NCI-H345 (cell line): ENCODE measurements at places on chromosomes 11 and 22.

DNA sequence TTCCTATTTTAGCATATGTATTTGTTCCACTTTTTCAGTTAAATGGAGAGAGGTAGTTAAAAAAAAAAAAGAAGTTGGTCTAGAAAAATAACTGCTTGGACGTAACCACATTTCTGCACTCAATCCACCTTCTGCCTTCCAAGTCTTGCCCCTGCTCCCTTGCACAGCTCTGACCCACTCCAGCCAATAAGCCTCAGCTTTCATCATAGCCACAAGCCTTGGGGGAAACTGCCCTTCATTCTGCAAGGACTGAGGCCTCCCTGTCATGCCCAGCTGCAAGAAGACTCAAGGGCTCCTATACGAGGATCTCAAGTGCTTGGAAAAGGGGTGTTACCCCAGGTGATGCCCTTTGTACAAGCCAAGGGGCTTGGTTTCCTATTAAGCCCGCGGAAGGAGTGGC, 36.0 kb upstream of the OAF start:
- no peak for DNase-seq

DNA sequence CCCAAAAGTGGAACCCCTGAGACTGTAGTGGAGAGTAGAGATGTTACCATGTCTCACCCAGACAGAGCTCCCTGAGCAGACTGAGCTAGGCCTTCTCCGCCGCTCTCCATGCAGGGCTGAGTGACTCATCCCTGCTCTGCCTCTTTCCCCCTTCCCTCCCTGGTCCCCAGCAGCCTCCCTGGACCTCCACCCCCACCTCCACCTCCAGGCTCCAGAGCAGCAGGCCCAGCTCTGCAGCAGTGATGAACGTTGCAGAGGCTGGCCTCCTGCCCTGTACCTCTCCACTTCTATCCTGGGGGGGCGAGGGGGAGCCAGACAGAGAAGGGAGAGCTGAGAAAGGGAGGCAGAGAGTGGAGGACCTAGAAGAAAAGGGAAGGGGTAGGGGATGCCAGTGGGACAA, 19.3 kb upstream of the ARAP1 start:
- no peak for DNase-seq

GRCh38 chr11:22666688-22667439, 453 bp downstream of the GAS2 start:
- DNase-seq: peak; percentile 40

- DNase-seq: no peak
Observed at GRCh38 chr11:71397961-71398360, 50.2 kb downstream of the DHCR7 start.

DNA sequence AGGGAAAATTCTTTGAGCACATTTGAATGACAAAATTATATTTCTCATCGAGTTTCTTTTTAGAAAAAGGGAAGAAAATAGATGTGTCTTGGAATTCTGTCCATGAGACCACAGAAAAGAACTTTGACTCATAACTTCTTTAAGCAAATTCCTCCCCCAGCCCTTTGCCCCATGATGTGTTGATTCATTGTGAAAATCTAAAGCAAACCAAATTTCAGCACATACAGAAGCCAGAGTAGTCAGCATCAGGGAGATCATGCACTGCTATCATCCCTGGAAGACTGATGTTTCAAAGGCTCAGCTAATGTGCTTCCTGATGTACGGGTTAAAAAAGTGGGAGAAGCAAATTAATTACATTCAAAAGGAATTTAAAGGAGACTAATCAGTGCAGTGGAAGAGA, 159.7 kb downstream of the FAT3 start:
- no peak for DNase-seq

GRCh38 chr11:83475760-83476159, 189.6 kb upstream of the CCDC90B start:
- DNase-seq: no peak

DNA sequence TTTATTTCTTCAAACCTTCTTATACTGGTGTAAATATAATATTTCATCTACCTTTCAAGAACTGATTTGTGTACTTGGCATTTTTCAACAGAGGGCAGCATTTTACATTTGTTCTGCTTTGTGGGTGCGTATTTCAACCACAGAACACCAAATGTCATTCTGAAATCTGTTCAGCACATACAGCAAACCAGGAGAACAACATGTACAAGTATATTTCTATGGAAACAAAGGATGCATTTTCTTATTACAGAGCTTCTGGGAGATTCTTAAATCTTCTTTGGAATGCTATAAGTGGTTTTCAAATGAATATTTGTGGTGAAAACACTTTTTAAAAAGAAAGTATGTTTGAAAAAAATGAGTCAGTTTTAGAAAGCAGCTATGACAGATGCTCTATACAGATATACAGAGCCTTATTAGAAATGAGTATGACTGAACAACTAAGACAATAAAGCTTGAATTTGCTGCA, 946.0 kb downstream of the FAM181B start:
- no peak for DNase-seq

- no peak for DNase-seq
Observed at GRCh38 chr22:44795701-44796630, 43.6 kb downstream of the ARHGAP8 start.

DNA sequence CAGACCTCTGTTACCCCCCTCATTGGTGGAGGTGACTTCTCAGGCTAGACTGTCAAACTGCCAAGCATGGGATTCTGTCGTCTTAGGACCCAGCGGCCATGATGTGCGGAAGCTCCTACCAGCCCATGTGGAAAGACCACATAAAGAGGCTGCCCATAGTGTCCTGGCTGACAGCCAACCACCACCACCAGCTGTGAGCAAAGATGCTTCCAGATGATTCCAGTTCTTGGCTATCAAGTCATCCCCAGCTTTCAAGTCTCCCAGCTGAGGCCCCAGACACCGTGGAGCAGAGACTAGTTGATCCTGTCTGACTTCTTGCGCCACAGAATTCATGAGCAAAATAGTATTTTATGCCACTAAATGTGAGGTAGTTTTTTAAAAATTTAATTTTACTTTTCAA, 32.9 kb downstream of the SCUBE1 start:
- peak; percentile 9 for DNase-seq

- DNase-seq: no peak
Observed at GRCh38 chr22:17476838-17477237, 86.5 kb upstream of the SLC25A18 start.

- DNase-seq: peak; percentile 43
Observed at GRCh38 chr11:109123816-109124787, 297.9 kb upstream of the C11orf87 start.

DNA sequence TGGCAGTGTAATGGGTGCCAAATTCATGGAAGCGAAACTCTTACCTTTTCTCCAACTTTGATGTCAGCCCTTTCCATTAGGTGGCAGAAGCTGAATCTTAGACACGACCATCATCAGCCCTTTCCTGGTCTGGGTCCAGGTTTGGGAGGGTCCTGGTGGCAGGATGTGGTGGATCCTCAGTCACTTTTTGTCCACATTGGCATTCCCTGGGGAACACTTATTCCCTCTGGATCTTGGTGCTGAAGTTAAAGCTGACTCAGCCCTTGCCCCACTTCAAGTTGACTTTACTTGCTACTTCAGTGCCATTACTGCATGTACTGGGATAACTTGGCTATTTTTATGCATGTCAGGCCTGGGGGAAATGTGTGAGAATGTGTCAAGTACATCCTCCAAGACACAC, 16.6 kb upstream of the NTM start:
- DNase-seq: no peak

GRCh38 chr11:70736937-70737640, 338.8 kb downstream of the CTTN start:
- DNase-seq: no peak

GRCh38 chr11:115168229-115168671, 336.0 kb downstream of the CADM1 start:
- peak; percentile 29 for DNase-seq

DNA sequence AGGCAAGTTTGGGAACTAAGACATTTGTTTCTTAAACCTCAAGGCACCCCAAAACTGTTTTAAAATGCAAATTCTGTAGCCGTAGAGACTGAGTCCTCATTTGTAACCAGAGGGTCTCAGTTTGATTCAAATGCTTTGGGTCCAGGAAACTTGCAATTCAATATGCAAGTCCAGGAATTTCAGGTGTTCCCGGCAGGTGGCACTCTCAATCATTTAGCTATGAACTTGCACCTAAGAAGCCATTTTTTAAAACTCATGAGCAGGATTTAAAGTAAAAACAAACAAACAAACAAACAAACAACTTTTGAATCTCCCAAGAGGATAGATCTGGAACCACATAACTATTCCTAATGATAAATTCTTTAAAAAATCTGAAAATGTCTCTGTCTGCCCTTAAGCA, 8.7 kb upstream of the ABTB2 start:
- peak; percentile 3 for DNase-seq

- DNase-seq: no peak
Observed at GRCh38 chr11:34260072-34260575, 97.7 kb downstream of the ABTB2 start.

- no peak for DNase-seq
Observed at GRCh38 chr11:69541001-69541285, 59.5 kb downstream of the LINC01488 start.

DNA sequence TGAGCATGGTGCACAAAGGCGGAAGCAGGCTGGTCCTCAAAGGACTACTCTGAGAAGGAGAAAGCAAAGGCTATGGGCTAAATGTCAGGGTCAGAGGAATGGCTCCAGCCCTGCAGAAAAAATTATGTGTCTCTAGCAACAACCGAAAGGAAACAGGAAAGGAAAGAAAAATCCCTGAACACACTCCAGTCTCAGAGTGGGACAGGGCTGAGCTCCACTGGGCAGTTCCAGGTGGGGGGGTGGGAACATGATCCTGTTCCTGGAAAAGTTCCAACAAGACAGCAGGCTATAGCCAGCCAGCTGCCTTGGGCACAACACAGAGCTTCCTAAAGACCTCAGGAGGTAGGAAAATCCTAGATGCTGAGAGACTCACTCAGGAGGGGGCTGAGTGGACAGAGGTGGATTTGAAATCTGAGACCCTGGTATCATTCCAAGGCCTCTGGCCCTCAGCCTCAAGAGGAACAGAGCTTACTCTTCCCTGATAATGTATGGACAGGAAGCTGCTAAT, 1088.2 kb downstream of the TBC1D22A start:
- peak; percentile 43 for DNase-seq

DNA sequence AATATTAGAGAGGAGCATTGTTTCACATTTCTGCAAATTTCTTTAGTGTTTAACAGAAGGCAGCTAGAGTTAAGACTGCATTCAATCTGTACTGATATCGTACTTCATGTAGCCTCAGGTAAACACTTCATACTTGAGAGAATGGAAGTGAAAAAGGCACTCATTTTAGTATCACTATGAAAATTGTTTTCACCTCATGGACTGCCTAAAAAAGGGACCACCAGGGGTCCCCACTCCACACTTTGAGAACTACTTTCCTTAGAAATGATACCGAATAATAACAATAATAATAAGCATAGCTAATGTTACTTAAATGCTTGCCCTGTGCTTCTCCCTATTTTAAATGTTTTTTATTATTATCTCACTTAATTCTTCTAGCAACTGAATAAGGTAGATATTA, 95.1 kb downstream of the BLID start:
- no peak for DNase-seq

GRCh38 chr11:123110397-123110796, 48.5 kb upstream of the HSPA8 start:
- DNase-seq: no peak

DNA sequence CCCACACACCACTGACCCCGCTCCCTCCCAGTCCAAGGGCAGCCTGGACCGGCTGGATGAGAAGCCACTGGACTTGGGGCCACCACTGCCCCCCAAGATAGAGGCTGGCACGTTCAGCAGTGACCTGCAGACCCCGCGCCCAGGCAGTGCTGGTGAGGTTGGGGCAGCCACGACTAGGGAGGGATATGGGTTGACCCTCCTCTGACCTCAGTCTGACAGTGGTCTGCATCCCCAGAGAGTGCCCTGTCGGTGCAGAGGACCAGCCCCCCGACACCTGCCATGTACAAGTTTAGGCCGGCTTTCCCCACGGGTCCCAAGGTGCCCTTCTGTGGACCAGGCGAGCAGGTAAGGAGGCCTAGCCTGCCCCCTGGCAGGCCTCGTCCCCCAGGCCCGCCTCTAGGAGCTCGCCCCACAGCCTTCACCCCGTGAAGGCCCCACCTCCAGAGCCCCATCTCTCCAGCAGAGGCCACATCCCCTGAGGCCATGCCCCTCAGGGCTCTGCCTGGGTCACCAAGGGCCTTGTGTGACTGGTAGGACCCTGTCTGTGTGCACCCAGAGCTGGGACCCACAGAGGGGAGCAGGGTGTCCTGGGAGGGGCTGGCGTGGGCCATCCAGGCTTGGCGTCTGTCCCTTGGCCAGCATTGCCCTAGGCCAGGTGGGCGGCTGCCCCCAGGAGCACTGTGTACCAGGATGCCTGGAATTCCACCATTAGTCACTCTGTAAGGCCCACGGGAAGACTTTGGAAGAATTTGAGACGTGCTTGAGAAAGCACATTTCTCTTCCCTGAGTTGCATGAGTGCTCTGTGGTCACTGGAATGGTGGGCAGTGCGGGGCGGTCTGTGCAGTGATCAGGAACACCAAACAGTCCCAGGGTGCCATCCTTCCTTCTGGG, 9.4 kb downstream of the CCDC188 start:
- DNase-seq: no peak

DNA sequence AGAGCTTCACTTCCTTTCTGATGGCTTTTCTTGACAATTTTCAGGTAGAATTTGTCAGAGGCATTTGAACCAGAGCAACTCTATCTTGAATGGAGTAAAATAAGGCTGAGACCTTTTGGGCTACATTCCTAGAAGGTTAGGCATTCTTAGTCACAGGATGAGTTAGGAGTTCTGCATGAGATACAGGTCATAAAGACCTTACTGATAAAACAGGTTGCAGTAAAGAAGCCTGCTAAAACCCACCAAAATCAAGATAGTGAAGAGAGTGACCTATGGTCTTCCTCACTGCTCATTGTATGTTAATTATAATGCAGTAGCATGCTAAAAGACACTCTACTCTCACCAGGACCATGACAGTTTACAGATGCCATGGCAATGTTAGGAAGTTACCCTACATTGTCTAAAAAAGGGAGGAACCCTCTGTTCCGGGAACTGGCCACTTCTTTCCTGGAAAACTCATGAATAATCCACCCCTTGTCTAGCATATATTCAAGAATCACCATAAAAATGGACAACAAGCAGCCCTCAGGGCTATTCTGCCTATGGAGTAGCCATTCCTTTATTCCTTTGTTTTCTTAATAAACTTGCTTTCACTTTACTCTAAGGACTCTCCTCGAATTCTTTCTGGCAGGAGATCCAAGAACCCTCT, 1519.7 kb upstream of the TENM4 start:
- no peak for DNase-seq

GRCh38 chr11:44702889-44703288, 23.9 kb upstream of the TSPAN18 start:
- DNase-seq: no peak

GRCh38 chr22:20484948-20485683, 10.5 kb downstream of the KLHL22 start:
- no peak for DNase-seq

- no peak for DNase-seq
Observed at GRCh38 chr22:36746375-36746970, 29.4 kb downstream of the IFT27 start.

DNA sequence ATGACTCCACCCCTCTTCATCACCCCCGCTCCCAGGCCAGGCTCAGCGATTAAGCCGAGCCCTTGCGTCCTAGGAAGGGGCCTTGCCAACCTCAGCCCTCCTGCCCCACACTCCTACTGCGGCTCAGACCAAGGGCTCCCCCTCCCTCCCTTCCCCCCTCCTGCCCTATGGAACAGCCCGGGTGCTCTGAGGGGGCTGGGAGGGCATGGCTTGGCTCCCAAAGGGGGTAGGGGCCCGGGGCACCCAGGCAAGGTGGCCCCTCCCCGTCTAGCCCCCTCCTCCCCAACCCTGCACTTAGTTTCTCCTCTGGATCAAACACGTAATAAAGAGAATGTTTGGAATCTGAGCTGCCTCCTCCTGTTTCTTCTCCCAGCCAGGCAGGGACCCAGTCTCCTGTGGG, 6.3 kb downstream of the RCOR2 start:
- DNase-seq: no peak

- DNase-seq: no peak
Observed at GRCh38 chr11:5281596-5281995, 11.9 kb upstream of the HBE1 start.
